ENCODE measurements at places on chromosomes 3 and 15.
A peak's percentile ranks its signal among the peaks of the same experiment; 100 is the strongest.

GRCh38 chr3:188341501-188341900 is 187.5 kb downstream of the LPP start:
- DNase-seq = no peak

- DNase-seq = no peak
Measured at GRCh38 chr3:150806185-150806835, 43.3 kb upstream of the SIAH2 start.

- DNase-seq = no peak
Measured at GRCh38 chr3:58681863-58682262, 15.3 kb upstream of the FAM3D start.

DNA sequence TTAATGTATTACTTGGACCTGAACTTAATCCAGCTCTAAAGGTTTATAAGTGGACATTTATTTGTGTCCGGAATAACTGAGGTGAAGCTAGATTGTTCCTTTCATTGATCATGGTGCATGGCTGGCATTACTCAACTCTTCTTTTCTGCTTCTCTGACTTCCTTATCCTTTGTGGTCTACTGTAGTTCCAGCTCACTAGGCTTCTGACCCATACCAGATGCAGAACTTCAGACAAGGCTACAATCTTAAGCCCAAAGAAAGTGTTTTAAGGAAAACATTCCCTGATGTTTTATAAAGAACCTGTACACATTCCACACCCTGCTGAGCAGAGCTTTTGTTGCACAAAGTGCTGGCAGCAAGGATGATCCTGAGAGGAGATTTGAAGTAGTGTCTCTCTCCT is 250.8 kb upstream of the TGFBR2 start:
- DNase-seq = no peak

- no peak for DNase-seq
Measured at GRCh38 chr3:108239082-108239481, 16.9 kb upstream of the IFT57 start.

DNA sequence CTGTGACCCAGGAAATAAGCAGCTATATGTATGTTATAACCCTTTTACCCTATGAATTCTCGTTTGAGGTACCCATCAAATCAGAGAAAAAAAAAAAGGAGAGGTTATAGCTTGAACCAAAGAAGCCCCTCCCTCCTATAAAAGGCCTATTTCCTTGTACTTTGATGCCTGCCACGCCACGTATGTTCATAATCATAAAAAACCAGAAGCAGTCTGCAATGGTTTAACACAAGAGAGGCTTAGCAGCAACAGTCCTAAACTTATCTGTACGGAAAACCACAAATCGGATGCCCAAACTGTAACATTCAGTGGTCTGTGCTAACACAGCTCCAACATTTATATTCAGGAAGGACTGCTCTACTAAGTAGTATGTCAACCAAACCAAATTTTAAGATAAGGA is 21.2 kb downstream of the CCR8 start:
- DNase-seq = no peak

GRCh38 chr3:48820612-48821324 is 26.9 kb downstream of the PRKAR2A start:
- DNase-seq = peak; percentile 89

- DNase-seq = no peak
Measured at GRCh38 chr15:80441714-80442113, 37.5 kb downstream of the ARNT2 start.

- DNase-seq = no peak
Measured at GRCh38 chr3:67979342-67979741, 324.9 kb upstream of the SUCLG2 start.

- no peak for DNase-seq
Measured at GRCh38 chr3:135887220-135887619, 78.3 kb upstream of the PPP2R3A start.

DNA sequence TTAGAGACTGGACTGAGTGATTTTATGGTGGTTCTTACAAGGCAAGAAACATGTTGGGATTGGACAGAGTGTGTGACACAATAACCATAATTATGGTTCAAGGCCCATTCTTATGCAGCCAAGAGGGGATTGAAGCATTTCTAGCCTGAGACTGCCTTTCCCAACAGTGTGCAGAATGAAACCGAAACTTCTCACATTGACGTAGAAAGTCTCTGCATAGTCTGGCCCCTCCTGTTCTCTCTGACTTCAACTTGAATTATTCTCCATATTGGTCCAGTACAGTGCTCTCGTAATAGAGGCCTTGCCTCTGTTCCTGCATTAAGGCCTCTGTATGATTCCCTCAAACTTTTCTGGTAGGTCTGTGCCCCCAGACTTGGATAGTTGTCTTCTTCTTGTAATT is 138.3 kb downstream of the DIPK2A start:
- no peak for DNase-seq

GRCh38 chr15:33860754-33861153 is 107.5 kb upstream of the CHRM5 start:
- peak; percentile 53 for DNase-seq

DNA sequence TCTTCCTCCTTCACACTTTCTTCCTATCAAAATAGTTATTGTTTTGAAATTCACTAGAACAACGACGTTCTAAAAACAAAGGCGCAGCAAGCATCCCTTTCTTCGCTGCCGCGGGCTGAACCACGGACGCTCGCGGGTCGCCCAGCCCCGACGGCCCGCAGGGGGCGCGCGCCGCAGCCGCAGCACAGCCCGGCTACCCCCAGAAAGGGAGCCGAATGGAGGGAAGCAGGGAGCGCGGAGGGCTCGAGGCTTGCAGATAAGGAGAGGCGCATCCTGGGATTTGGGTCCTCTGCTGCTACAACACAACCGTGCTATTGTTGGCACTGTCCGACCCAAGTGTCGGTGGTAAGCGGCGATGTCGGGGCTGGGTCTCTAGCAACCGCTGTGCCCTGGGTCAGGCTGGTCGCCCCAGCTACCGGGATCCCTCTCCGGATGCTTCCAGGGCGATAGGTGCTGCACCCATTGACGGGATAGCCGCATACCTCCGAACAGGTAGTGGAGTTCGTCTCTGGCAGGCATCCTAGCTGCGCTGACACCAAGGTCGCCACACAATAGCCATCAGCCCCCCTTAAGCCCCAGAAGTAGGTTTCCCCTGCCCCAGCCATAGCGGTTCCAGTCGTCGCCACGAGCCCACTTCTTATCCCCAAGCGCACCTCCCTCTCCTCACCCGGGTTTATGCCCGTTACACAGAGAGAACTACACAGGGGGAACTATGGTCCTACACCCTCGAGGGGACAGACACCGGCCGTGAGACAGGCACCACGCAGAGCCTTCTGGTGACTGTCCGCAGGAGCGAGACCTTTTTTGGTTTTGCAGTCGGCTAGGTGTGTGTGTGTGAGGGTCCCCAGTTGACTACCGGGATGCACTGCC is 6.0 kb downstream of the ONECUT1 start:
- no peak for DNase-seq

DNA sequence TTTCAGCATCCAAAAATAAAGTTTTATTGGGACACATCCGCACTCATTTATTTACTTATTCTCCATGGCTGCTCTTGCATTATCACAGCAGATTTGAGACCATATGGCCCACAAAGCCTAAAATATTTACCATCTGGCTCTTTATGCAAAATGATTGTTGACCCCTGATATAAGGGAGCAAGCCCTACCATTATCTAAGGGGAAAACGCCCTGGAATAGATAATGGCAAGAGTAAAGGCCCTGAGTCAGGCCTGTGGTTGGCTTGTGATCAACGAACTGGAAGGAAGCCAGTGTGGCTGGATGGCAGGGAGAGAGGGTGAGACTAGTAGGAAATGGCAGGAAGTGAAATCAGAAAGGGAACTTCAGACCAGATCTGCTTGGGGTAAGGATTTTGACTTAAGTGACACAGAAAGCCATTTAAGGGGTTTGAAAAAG is 24.6 kb upstream of the DMXL2 start:
- peak; percentile 64 for DNase-seq

GRCh38 chr3:179108086-179108485 is 36.5 kb upstream of the ZMAT3 start:
- peak; percentile 75 for DNase-seq

DNA sequence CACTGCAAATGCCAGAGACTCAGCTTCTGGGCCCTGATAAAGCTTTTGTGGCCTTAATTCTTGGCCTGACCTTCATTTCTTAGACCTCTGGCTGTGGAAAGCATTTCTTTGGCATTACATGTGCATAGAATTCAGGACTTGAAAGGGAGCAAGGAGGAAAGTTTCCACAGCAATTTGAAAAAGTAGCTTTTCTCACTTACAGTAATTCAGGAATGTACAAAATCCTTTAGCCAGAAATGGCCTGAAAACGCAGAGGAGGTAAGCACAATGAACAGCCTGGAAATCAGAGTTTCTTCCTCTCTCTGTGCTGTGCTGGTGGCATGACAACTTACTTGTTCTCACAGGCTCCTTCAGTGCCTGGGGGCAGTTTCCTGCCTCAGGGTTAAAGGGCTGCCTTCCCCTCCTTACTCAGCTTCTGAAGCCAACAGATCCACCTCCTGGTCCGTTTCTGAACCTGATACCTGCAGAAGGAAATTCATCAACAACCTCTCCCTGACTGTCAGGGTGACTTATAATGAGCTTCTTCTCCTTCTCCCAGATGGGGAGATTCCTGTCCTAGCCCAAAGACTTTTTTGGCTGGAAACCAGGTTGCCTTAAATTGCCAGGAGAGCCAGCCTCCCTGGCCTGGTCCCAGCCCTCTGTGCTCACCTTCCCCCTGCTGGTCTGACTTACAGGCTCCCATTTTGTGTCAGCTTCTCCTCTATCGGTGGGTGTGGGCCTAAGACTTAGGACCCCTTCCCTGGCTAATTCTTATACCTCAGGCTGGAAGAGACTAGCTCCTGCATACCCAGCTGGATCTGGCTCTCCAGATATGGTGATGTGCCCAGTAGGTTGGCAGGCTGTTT is 102.3 kb downstream of the MYRIP start:
- peak; percentile 56 for DNase-seq

DNA sequence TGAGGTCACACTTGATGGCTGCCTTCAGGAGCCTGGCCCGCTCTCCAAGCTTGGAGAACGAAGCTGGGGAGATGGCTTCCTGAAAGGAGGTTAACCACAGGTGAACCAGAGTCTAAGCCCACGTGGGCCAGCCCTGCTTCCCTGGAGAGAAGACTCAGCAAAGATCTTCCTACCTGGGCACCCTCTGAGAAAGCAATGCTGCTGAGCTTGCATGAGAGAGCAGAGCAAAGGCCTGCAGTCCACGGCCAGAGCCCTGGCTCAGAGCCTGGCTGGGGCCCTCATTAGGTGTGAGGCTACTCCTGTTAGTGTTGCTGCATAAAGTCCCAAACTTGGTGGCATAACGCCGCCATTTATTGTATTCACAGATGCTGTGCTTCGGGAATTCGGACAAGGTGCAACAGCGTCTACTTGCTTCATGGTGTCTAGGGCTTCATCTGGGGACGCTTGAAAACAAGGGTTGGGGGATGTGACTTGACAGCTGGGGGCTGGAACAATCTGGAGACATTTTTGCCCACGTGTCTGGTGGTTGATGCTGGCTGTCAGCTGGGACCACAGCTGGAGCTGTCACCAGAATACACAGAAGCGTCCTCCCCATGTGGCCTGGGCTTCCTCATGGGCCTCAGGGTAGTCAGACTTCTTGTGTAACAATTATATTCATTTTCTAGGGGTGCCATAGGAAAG is 87.9 kb upstream of the MEF2A start:
- DNase-seq = no peak

DNA sequence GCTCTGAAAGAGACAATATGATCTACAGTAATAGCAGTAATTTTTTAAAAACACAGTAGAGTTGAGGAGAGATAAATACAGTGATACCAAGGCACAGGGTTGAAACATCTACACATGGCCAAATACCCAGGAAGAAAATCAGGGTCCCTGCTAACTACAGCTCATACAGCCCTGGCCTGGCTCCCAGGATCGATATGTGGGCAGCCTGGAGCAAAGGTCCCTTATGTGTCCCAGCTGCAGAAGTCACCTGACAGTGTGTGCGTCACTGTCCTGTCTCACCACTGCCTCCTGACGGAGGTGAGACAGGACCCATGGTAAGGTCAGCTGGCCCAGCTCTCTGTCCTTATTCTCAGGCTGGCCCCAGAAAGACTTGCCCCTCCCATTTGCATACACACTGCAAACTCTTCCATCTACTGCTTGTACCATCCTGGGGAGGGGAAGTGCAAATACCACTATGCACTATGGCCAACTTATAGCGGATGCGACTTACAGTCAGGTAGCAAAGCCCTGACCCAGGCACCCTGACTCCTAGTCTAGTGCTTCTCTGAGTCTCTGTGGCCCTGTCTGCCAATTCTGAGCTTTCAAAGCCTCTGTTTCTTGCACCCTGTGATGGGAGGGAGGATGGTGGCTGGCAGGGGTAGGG is 22.0 kb upstream of the BCL2L10 start:
- no peak for DNase-seq

- no peak for DNase-seq
Measured at GRCh38 chr3:128996726-128997125, 2.9 kb upstream of the CFAP92 start.

DNA sequence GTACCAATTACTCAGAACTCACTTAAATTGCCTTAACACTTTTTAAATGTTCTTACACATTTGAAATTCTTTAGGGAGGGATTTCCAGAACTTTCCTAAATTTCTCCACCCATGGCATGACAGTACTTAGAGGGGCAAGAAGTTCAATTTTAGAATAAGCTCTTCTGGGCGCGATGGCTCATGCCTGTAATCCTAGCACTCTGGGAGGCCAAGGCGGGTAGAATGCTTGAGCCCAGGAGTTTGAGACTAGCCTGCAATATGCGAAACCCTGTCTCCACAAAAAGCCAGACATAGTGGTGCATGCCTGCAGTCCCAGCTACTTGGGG is 10.6 kb downstream of the FAM131A start:
- DNase-seq = no peak

- no peak for DNase-seq
Measured at GRCh38 chr3:52978109-52978754, 67.6 kb downstream of the SFMBT1 start.

DNA sequence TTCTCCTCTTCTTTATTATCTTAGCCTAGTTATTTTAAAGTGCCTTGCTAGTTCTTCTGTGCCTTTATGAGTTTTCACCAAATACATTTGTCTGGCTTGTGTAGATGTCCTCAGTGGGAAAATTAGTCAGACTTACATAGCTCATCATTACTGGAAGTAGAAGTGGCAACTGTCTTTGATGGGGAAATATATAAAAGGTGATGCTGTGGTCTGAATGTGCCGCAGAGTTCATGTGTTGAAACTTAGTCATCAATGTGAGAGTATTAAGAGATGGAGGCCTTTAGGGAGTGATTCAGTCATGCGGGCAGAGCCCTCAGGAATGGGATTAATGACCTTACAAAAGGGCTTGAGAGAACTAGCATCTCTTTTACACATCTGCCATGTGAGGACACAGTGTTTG is 6.4 kb upstream of the ERICH6 start:
- no peak for DNase-seq

DNA sequence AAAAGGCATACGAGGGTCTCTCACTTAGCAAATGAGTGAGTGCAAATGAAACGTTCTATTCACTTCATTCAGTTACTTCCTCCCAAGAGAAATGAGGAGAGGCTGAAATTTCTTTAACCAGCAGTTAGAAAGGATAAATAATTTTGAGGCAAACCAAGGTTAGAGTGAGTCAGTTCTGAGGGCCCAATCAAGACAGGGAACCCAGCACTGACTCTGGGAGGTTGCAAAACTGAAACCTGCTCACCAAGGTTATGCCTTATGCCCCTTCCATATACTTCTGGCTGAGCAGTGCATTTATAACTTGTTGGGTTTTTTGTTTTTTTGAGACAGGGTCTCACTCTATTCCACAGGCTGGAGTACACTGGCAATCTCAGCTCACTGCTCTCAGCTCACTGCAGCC is 4.5 kb upstream of the RPSA start:
- DNase-seq = no peak

- no peak for DNase-seq
Measured at GRCh38 chr15:85570336-85570735, 189.9 kb downstream of the AKAP13 start.

Measured in fibroblast of pulmonary artery (primary cell).